ENCODE measurements at places on chromosomes 5 and 9.

DNA sequence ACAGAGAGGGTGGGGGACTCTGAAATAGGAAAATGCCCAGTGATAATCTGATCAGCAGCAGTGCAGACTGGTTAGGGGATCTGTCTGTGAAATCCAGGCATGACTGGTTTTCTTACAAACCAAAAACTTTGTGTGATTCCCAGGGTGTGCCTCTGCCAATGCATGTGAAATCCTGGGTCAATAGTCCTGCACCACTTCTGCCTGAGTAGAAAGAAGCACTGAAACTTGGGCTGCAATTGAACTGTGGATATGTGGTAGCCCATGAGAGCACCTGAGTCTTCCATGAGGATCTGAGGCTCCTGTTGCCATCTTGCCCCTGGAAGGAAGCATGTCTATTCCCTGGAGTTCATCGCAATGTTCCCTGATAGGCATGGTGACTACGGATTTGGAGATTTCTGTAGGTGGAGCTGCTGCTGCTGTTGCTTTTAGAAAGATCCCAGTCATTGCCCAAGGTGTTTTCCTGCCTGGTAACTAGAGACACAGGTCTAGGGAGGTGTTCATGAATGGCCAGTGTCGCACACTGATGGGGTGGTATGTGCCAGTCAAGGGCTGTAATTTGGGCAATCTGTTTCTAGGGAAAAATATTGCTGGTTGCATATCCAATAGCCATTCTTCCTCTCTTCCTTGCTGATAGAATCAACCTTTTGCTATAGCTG is 146.7 kb downstream of the CARTPT start:
- DNase-seq = no peak

DNA sequence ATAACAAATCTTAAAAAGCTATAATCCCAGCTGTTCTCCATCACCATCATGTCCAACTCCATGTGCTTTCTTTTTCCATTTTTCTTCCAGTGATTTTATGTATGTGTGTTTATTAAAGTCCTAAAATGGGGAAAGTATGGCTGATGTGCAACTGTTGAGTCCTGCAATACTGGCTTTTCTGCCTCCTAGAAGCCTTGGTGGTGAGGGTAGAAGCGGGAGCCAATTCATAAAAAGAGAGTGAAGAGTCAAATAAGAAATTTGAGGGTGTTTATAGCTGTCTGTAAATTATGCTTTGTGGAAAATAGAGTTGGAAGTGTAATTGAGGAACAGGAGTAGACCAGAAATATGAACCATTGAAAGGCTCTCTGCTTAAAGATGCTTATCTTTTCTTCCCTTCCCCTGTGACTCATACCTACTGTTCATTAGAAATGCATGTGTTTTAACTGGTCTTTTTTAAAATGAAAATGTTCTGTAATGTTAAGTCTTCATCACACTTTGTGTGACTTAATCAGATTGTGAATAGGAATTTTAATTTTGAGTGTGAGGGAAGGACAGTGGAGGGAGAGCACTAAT is 80.1 kb downstream of the ZCCHC7 start:
- DNase-seq = no peak

DNA sequence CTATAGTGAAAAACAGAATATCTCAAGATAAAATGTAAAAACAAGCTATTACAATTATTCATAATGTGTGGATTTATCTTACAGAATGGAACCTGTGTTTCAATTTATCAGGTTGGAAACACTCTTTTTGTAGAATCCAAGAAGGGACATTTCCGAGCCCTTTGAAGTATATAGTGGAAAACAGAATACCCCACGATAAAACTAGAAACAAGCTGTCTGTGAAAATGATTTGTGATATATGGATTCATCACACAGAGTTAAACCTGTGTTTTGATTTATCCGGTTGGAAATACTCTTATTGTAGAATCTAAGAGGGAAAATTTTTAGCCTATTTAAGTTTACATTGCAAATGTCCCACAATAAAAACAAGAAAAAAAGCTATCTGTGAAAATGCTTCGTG is 388.2 kb downstream of the PRDM9 start:
- DNase-seq = no peak

- DNase-seq = no peak
Observed at GRCh38 chr5:118042076-118042475, 946.3 kb downstream of the DTWD2 start.

GRCh38 chr9:104256031-104256695 is 162.1 kb downstream of the SMC2 start:
- DNase-seq = no peak

DNA sequence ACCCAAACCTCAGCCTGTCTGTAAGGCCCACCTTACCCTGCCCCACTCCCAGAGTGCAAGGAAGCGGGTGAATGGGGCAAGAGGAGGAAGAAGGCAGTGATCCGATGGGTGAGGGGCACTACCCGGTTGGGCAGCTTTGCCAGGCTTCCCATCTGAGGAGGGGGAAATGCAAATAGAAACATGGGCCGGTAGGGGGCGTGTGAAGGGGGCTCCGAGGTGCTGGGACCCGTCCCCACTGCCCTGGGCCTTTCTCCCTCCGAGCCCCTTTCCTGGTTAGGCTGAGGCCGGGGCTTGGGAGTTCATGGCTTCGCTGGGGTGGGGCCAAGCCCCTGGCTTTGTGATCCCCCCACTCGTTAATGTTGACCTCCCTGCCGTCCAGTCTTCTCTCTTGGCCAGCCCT is 23.6 kb upstream of the MYORG start:
- no peak for DNase-seq

DNA sequence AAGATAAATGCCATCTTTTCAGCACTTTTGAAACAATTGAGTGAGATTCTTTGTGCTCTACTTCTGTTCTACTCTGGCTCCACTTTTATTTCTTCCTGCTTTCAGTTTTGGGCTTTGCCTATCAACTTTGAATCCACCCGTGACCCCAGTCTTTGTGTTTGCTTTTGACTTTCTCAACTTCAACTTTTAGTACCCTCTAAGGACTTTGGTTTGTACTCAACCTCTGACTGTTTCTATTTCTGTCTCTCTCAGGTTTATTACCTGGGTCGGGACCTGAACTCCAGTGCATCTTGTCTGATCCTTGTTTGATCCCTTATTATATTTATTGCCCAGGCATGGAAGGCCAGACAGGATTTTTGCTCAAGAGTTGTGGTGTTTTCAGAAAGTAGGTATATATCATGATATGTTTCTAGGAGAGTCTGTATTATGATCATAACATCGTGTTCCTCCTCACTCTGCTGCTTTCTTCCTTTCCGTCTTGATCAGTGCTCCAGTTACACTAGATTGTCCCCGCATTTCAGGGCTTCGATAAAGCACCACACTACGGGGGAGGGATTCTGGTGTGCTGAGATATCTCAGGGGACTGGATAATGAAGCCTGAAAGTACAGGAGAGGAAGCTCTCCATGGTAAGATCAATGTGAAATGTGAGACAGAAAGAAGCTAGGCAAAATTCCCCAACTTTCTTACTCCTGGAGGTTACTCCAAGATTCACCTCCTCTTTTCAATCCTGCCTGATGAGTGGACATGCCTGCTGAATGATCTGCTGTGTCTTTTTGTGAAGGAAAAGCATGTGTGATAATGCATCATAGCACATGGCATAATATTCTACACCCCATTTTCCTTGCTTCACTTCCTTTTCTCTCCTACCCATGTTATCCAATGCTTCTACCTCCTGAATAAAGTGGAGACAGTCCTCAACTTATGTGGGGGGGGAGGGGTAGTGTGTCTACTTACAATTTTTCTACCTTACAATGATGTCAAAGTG is 155.5 kb upstream of the GRIN3A start:
- no peak for DNase-seq

DNA sequence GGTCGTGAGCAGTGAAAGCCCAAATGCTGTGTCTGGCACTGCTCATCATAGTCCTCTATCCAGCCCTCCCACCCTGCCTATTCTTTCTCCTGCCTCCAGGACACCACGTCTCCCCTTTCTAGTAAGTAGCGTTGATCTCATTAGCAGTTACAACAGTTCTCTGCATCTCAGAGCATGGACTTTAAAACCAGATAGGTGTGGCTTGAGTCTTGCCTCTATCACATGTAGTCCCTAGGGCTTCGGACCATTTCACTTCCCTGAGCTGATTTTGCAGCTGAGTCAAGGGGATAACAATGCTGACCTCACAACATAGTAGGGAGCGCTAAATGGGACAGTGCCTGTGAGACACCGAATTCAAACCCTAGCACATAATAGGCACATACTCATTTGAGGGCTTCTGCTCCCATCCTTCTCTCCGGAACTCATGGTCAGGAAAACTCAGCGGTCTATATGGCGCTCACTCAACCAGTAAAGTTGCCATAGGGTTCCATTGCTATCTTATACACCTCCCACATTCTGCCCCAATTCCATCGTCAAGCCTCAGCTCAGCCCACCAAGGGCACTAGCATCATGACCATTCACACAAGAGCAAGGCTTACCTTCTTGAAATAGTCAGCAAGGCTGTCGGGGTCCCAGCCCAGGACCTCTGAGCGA is 515 bp downstream of the LCP2 start:
- DNase-seq = no peak

- no peak for DNase-seq
Observed at GRCh38 chr9:135448663-135449100, 30.9 kb upstream of the PPP1R26 start.

DNA sequence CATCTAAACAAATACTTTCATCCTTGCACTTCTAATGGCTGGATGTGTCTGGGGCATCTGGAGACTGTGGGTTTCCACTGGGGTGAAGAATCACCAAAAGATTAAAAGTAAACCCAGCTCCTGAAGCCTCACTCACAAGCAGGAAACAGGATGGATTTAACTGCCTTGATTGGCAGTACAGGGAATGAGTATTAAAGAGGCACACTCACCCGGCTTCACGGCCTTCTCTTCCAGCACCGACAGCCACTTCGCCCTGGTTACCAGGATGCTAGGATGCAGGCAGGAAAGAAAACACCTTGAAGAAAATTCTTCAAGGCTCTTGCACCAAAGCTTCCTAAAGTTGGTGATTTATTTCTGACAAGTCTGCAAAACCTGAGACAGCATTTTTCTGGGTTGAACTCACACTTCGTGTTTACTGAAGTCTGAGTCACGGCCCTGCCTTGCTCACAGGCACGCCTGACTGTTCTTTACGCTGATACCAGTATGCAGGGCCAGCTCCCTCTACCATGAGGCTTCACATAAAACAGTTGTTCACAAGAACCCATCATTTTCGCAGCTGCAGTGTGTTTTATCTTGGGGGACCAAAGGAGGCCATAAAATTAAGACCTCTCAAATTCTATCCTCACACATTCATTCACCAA is 56.5 kb upstream of the ZNF354A start:
- no peak for DNase-seq

DNA sequence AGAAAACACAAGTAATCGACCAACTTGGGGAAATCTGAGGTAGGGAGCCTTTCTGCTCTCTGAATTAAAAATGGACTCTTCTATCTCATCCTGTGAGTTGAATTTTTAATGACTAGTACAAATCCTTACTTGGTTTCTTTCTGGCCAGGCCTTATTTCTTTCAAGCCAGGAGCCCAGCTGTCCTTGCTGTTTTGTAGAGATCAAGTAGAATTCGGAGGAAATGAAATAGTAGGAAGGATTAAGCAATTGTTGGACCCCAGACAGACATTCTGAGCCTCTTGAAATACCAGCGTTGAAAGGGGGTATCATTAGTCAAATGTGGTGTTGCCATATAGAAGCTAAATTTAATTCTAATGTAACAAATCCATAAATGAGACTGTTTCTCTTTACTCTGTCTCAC is 53.7 kb upstream of the SMIM15 start:
- no peak for DNase-seq

DNA sequence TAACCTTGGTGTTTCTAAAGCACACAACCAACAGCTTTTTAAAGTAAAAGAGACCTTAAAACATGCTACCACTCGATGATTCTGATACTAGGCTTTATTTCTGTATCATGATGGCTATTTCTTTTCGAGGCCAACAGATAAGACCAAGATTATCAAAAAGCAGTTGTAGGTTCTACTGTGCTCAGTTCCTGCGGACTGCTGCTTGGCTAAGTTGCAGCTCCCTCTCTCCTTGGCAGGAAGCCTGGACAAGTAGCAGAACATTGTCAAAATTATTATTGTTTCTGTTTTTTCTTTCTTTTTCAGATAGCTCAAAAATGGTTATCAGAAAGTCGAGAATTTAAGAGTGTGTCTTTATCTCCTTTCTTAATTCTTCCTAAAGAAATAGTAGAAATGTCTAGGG is 607.6 kb downstream of the PTPRD start:
- no peak for DNase-seq

Data from stimulated activated CD4-positive, alpha-beta T cell treated with anti-CD3 and anti-CD28 coated beads, Interleukin-1b, Interleukin-23, amount 100 ng/mL, for 1 hour (primary cell).